Glomerular endothelial cell (primary cell): ENCODE measurements at places on chromosomes 12 and 14. TPM values are rescaled to one million over a fixed set of nuclear protein-coding genes. Genes with fewer than 3 reads are reported as not detected.

The OVCH1 gene
- total RNA-seq: not detected in 2 replicates

The RHOJ gene
- total RNA-seq: 57.3 and 103 TPM in 2 replicates

The KRT7 gene
- total RNA-seq: 92.6 and 240 TPM in 2 replicates

The FGF6 gene
- total RNA-seq: not detected in 2 replicates

The KLRG1 gene
- 0.97 and 5.5 TPM in 2 replicates for total RNA-seq

The RTN1 gene
- 3.7 and 6.5 TPM in 2 replicates for total RNA-seq

The WNT1 gene
- total RNA-seq: not detected in 2 replicates

The RILPL2 gene
- total RNA-seq: 3.3 and 3.7 TPM in 2 replicates

The SERPINA10 gene
- not detected in 2 replicates for total RNA-seq

DNA sequence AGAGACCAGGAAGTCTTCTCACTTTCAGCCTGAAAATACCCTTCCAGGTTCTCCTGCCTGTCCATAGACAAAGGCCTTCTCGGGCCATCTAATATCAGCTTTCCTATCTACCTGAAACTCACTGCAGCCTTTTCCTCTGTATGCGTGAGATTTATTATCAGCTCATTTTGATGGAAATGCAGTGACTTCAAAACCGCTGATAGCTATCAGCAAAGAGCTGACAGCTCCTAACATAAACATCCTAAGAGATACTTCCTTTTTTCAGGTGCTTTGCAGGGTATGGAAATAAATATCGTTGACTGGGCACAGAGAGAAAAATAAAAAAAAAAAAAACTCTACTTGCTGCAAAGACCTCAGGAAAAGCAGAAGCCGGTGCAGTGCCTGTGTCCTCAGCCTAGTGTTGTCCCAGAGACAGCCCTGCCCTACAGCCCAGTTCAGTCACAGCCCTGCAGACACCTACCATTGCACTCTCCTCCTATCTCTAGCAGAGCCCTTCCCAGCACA, 215.0 kb upstream of the EGLN3 start:
- no peak for DNase-seq

DNA sequence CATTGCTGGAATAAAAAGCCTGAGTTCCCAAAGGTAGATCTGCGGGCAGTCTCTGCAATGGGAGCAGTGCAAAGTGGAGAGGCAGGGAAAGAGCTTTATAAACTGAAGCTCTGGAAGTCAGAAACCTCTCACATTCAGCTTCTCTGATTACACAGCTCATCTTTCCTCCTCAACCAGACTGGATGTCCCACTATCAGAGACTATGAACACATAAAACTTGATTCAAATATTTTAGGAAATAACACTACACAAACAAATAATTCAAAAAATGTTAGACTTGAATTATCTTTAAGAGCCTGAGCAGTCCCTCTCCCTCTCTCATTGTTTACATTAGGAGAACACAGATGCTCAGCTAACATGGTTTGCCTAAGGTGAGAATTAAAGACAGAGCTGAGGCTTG, 72.9 kb downstream of the DENND5B start:
- DNase-seq: no peak

DNA sequence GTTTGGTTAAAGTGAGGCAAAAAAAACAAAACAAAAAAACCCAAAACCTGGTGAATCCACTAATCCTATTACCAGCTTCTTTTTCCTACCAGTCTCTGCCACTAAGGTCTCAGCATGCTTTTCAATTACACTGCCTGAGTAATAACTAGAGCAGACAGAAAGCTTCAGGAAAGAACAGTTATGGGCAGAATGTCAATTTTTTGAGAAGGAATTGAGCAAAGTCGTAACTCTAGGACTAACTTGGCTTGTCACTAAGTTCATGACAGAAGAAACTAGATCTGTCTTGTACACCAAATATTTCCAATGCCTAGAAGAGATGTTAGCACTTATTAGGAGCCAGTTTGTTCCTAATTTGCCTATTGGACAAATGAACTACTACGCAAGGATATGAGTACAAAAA, 148.8 kb upstream of the CNOT2 start:
- DNase-seq: no peak

- DNase-seq: no peak
These were observed 597 bp downstream of the SOAT2 start for GRCh38 chr12:53103860-53104305.

- no peak for DNase-seq
These were observed 8.0 kb upstream of the RASSF8 start for GRCh38 chr12:25950329-25951115.

DNA sequence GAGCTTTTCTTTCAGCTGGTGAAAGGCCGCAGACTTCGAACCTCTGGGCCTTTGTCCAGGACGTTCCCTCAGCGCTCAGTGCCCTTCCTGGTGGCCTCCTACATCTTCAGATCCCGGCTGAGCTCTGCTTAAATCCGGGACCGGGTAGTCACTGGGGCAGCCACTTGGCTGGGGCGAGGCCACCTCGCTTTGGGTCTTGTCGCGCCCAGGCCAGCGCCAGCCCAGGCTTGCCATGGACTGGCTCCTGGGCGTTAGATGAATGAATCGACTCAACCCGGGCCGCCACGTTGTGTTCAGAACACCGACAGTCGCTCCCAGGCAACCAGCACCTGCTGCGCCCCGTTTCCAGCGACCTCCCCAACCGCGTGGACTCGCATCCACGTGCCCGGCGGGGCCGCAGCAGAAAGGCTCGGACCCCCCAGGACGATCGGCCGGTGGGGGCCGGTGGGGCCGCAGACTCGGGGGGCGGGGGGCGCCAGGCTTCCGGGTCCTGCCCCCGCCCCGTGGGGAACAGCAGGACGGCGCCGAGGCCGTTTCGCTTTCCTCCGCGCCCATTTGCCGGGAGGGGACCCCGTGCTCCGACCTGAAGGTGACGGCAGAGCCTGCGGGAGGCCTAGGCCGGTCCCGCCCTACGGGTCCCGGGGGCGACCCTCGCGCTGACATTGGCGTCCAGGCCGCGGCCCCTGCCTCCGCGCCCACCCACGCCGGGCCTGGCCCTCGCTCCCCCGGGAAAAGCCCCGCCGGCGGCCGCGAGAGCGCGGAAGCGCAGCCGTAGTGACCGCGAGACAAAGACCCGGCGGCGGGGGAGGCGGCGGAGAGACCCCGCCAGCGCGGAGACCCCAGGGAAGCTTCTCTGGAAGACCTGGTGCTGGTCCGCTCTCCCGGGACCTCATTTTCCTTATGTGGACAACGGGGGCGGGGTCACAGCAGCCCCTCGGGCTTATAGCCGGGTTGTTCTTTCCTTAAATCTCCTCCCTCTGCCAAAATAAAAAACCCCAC, 37.3 kb upstream of the RCOR1 start:
- no peak for DNase-seq

DNA sequence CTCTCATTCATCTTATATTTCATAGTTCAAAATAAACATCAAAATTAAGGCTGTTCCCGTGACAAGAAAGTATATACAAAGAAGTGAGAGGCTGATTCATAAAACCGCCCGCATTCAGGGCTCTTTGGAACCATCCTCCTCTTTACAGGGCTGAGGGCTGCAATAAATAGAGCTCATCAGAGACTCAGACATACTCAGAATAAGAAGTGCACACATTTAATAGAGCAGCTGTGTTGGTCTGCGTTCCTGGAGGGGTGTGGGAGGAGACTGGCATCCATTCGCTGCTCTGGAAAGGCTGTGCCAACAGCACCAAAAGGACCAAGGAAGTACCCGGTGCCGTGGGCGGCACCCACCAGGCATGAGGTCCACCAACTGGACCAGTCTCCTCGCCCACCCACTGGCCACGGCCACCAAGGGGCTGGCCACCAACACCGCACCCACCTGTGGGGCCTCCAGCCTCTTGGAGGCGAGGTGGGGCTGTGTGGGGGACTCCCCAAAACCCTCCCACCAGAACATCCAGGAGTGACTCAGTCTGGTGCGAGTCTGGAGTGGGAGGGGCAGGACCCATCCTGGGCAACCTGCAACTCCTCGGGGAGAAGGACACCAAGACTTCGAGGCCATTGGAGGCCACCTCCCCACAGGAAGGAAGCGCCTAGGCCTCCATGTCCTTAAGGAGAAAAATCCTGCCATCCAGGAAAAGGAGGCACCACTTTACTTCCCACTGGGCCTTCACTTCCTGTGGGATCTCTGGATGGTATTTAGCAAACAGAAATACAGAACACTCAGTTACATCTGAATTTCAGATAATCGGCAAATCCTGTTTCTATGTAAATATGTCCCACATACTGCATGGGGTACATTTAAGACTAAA, 32.7 kb downstream of the VCPKMT start:
- no peak for DNase-seq

- DNase-seq: no peak
These were observed 3.4 kb downstream of the AQP5 start for GRCh38 chr12:49964849-49965624.

GRCh38 chr12:53328043-53328435, 6.6 kb upstream of the AAAS start:
- DNase-seq: no peak

GRCh38 chr12:97650242-97650641, 187.6 kb downstream of the RMST start:
- no peak for DNase-seq

- DNase-seq: no peak
These were observed 2.0 kb downstream of the WNT5B start for GRCh38 chr12:1630827-1631591.

DNA sequence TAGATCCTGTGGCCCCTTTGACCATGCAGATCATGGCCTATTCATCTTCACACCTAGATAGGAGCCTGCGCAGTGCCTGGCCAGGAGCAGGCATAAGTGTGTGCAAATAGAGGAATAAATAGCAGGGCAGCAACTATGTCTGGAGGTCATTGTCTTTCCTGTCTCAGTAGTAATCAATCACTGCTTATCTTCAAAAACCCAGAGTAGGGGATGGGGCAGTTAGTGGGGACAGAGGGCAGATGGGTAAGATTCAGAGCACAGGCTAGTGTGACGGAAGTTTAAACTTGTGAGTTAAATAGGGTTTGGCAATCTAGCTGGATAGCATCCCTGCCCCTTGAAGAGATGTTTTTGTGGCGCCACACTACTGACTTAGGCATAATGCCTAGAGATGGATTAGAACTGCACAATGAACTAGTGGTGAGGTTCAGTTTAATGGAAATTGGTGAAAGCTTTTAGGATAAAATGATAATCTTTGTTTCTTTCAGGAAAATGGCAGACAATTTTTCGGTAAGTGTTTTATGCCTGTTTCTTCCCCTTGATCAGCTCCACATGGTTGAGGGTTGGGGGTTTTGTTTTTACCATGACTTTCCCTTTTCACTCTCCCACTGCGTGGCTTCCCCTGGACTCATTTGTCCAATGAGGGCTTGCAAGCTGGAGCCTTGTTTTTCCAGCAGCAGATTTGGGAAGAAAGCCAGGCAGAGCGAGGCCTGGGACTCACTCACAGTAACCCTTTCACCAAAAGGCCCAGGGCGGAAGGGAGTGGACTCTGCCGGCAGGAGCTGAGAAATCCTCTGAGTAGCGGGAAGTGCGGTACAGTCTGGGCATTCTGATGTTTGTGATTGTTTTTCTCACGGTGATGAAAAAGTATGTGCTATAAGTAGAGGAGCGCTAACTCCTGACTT, 8.1 kb downstream of the LGALS3 start:
- DNase-seq: no peak

DNA sequence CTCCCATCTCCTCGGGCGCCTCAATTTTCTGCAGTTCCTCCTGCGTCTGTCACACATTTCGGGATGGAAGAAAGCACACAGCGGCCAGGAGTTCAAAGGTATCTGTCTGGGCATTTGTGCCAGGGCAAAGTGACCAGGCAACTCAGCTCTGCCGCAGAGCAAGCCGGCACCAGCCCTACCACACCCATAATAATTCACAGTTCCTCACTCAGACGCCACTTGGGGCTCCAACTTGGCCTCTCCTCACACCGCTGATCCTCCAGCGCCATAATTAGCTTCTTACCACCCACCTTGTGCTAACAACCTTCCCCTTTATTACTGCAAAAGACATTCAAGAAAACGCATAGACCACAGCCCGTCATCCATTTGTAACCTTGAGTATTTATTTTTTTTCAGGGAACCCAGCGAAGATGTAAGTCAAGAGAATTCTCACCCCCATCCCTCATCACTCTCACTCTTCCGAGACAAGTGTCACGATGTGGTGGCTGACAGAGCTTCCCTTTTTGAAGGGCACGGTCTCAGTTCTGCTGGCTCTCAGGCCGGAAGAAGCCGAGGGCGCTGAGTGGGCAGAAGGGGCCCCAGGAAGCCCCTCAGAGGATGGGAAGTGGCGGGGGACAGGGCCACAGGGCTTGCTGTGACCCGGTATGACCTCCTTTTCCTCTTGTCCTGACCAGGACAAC, 25.2 kb upstream of the NCOR2 start:
- DNase-seq: no peak

GRCh38 chr12:90174198-90174510, 465.5 kb upstream of the ATP2B1 start:
- no peak for DNase-seq

DNA sequence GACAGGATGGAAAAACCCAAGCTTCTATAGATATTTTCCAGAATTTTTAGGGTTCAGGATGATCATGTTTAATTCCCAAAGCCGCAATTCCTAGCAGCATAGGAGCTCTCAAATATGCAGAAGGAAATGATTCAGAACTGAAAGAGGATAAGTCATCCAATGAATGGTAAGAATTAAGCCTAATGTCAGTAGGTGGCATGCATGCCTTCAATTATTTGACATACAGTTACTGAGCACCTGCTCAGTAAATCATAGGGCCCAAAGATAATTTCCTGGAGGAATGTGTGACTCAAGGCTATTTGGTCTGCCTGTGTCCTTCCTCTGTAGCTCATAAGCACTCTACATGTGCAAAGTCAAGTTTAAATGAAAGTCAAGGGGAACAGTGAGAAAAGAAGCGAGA, 116.8 kb upstream of the SLC38A4 start:
- DNase-seq: no peak

- no peak for DNase-seq
These were observed 6.7 kb upstream of the HOXC6 start for GRCh38 chr12:54021432-54022013.
